ENCODE measurements at places on chromosomes 1 and 21.

DNA sequence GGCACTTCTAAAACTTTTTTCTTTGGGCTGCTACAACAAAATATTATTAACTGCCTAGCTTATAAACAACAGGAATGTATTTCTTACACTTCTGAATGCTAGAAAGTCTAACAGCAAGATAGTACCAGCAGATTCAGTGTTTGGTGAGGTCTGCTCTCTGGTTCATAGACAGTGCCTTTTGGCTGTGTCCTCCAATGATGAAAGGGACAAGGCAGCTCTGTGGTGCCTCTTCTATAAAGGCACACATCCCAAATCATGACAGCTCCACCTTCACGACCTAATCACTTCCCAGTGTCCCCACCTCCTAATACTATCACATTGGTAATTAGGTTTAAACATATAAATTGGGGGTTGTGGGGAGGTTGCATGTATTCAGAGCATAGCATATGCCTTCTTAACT, 9.5 kb downstream of the CFH start:
- no peak for DNase-seq

DNA sequence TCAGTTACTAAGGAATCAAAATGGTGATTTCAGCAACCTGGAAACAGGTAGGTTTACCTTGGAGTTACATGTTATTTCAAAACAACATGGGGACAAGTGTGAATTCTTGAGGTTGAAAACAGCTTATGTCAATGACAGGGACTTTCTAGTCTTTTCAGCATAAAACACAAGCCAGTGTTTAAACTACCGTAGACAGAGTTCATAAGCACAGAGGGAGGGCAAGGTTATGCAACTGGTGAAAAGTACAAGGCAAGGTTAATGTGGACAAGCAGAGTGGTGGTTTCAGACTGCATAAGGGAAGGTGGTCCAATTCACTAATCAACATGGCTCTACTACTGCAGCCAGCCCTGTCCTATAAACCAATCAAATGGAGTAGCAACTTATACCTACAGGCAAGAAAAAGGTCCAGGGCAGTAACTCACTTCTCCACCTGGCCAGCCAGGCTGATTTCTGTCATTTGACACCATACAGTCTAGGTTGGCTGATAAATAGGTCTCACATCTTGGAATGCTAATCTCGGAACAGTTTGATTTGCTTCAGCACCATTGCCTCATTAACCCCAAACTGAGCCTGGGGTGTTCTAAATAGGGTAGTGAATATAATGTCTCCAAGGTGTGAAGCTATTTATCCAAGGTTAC, 250.3 kb upstream of the PROX1 start:
- no peak for DNase-seq

DNA sequence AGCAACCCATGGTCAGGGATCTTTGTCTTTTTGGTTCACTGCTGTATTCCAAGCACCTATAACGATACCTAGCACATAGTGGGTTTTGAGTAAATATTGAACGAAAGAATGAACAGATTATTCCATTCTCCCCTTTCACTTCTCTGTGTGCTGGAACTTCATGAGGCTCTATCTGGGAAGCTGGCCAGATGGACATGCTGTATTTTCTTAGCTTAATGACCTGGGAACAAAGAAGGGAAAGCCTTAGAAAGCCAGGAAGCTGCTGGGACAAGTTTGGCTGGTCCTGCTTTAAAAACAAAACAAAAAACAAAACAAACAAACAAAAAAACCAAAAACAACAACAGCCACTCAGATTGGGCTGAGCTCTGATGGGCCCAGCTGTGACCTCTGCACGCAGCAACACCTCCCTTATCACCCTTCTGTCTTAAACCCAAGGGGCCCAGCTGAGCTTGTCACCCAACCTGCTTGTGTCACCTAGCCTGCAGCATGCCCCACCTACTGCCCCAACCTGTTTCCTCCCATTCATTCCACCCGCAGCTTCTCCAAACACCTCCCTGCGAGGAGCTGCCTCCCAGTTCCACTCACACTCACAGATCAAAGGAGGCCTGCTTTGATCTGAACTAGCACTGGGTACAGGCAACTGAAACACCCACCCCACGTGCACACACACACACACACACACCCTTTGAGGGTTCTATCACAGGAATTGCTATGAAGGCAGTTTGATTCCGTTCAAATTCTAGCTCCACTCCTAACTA, 37.1 kb downstream of the SLC30A1 start:
- DNase-seq = no peak

DNA sequence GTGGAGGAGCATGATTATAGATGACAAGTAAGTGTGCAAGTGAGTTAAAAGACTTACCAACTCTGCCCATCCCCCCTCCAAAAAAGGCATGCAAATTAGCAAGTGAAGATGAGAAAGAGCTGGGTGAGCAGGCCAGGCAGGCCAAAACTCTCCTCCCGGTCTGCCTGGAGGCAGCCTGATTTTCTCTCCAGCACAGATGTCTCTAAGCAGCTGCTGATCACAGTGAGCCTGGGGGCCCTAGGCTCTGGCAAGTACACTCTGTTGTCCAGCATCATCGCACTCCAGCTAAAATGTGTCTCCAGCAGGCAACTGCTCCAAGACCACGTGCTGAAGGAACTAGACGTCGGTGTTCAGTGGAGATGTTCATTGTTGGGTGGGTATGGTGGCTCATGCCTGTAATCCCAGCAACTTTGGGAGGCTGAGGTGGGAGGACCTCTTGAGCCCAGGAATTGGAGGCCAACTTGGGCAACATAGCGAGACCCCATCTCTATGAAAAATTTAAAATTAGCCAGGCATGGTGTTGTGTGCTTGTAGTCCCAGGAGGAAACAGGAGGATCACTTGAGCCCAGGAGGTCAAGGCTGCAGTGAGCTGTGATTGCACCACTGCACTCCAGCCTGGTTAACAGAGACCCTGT, 56.7 kb upstream of the PUM1 start:
- DNase-seq = no peak

GRCh38 chr1:209862391-209863356, 34.9 kb downstream of the UTP25 start:
- DNase-seq = no peak

DNA sequence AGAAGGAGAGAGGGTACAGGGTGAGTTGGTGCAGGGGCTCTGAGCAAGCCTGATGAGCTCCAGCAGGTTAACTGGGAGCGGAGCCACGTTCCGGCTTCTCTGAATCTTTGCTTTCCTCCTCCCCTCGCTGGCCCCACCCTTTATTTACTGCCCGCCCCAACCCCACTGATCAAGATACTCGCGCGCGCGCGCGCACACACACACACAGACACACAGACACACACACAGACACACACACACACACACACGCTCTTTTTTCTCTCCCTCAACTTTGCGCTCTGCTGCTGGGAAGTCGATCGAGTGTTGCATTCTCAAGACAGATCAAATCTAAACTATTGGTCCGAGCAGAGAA, at the start of gene GRIK1:
Gene GRIK1, minus strand, starts transcription at position 73 of the 352 bp plus-strand sequence.
- DNase-seq = no peak
